ENCODE measurements at places on chromosomes 3 and 15.
A peak's percentile ranks its signal among the peaks of the same experiment; 100 is the strongest.

DNA sequence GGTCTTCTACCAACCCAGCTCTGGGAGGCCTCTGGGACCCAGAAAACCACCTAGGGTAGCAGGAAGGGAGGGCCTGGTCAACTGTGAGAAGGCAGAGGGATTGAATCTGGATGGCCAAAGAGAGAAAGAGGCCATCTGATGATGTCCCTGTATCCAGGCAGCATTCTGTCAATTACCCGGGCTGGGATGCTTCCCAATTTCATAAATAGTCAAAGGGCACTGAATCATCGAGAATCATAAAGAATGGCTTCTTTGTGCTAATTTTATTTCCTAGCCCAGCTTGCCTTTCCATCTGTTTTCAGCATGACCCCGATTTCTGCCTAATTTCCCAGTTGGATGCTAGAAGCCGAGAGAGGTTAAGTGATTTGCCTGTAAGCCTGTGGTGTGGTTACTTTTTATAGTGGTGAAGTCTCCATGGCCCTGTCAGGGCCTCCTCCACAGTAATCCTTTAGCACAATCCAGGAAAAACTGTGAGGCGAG lies 129.2 kb downstream of the FAM43A start:
- peak; percentile 72 for DNase-seq

- no peak for DNase-seq
Observed at GRCh38 chr3:135898774-135899173, 66.8 kb upstream of the PPP2R3A start.

DNA sequence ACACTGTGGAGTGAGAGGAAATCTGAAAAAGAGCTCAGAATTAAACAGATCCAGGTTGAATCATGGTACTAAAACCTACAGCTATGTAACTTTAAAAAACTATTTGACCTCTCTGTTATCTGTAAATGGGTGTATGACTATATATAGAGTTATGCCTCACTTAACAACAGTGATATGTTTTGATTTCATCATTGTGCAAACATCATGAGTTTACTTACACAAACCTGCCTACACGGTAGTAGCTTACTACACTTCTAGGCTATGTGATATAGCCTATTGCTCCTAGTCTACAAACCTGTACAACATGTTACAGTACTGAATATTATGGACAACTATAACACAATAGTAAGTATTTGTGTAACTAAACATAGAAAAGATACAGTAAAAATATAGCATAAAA lies 191.6 kb upstream of the MEIS2 start:
- DNase-seq: no peak

DNA sequence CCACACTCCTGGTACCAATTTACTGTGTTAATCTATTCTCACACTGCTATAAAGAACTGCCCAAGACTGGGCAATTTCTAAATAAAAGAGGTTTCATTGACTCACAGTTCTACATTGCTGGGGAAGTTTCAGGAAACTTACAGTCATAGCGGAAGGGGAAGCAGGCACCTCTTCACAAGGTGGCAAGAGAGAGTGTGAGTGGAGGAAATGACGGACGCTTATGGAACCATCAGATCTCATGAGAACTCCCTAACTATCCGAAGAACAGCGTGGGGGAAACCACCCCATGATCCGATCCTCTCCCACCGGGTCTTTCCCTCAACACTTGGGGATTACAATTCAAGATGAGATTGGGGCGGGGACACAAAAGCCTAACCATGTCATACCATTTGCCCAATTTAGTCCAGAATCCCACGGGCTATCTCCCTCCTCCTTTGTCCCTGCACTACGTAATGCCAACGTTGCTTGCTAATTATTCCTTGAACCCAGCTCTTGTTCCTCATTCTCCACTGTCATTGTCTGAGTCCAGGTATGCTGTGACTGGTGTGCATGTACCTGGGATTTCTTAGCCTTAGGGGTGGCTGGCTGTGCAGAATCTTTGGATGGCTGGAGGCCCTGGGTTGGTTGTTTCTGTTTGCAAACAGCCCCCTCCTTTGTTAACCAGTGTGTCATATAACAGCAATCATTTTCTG lies 3.4 kb downstream of the PIGZ start:
- no peak for DNase-seq

DNA sequence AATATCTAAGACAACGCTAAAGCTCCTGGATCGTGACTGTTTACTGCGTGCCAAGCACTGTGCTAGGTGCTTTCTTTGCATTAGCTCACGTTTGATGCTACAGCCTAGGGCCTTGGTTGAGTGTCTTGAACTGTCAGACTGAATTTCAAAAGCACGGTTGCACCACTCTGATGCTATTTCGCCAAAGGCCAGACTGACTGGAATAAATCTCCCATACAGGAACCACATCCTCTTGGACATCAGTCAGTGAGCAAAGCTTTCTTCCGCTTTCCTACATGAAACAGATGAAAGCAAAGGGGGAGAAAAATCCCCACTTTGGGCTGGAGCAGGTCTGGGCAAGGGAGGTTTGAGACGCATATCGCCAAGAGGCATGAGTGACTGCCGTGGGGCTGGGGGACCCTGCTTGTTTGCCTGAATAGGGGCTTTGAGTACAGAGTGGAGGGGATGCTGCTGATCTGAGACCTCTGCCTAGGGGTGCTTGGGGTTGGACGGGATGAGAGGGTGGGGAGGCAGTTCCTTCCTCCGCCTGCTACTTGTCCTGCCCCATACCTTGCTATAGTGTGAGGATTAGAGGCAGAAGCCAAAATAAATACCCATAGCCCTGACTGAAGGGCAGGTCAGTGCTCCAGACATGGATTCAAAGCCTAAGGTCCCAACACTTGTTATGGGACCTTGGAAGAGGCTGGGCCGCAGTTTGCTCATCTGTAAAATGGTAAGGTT lies 5.3 kb downstream of the FGD5 start:
- DNase-seq: no peak

GRCh38 chr3:172244011-172244410 lies 204.2 kb downstream of the GHSR start:
- no peak for DNase-seq

- no peak for DNase-seq
Observed at GRCh38 chr3:195268576-195269309, 2.2 kb downstream of the XXYLT1 start.

GRCh38 chr3:193865339-193865738 lies 270.6 kb upstream of the HES1 start:
- no peak for DNase-seq

GRCh38 chr3:186544281-186544680 lies at the start of gene CRYGS:
Gene CRYGS, minus strand, starts transcription at chr3:186544380. Its CDS starts 54 bp downstream, at chr3:186544326.
- no peak for DNase-seq

DNA sequence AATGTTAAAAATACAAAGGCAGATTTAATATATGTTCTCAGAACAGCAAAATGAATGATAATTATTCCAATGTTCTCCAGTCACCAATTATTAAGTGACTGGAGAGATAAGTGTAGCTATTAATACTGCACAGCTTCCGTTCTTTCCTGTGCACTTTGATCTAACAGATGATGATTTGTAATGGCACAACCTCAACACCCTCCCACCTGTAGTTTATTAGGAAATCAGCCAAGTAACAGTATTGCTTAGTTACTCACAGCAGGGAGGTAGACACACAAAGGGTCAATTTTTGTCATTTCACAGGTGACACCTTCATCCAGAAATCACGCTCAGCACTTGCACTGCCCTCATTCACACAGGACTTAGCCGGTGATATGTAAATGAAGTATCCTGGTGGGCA lies 688.1 kb downstream of the EPHA3 start:
- DNase-seq: no peak

DNA sequence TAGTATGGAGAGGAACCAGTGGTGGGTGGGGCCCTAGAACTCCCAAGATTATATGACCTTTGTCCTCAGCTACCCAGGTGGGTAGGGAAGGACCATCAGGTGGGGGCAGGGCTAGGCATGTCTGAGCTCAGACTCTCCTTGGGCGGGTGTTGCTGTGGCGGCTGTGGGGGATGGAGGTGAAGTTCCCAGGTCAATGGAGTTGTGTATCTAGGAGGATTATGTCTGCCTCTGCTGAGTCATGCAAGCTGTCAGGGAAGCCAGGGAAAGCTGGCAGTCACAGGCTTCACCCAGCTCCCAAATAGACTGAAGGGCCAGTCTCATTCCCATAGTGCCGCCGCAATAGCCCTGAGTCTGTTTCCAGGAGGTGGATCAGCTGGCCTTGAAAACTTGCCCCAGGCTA lies 139.7 kb upstream of the CFAP20DC start:
- no peak for DNase-seq

GRCh38 chr3:169836078-169836941 lies 23.6 kb upstream of the LRRC34 start:
- DNase-seq: no peak

GRCh38 chr3:140510303-140510861 lies 167.5 kb upstream of the TRIM42 start:
- no peak for DNase-seq

- DNase-seq: no peak
Observed at GRCh38 chr3:113985541-113985940, 37.7 kb downstream of the ZDHHC23 start.

DNA sequence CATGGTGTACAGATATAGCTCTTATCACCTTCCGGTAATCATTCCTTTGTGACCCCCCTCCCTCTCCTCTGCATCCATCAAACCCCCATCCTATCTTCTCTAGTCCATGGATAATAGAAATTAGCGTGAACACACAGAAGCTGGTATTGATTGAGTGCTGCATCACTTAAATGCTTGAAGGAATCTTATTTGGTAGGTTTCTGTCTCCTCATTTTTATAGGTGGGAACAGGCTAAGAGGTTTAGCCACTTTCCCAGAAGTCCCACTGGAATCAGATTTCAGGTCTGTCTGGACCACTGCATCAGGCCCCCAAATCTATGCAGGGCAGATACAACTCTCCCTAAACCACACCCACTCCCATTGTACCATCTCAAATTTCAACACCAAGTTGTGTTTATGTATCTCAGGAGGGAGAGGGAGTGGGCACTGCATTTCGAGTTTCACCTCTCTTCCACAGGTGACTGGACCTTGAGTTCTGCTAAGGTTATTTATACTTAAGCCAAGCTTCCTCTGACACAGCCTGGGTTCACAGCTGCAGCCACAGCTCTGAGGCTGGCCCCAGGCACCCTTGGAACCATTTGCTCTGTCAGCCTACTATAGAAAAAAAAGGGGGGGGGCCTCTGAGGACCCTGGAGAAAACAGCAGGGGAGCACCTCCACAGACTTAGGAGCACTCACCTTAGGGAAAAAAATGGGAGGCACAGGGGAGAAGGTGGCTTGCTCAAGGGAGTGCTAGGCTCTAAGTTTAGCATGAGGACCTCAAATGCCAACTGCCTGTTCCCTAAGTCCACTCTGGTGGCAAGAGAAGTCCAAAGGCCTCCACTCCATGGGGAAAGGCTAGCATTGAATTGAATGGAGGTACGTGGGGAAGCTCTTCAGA lies 2.1 kb upstream of the NMB start:
- DNase-seq: no peak
